AG04449 (cell line): ENCODE measurements at places on chromosomes 7 and 10.

DNA sequence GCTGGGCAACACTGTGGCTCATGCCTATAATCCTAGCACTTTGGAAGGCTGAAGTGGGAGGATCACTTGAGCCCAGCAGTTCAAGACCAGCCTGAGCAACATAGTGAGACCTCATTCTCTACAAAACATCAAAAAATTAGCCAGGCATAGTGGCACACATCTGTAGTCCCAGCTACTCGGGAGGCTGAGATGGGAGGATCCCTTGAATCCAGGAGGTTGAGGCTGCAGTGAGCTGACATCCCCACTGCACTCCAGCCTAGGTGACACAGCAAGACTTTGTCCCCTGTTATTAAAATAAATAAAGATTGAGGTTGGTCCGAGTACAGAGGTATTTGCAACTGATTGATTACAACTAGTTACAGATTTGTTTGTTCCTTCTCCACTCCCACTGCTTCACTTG is 44.1 kb downstream of the SKIDA1 start:
- DNase-seq: no peak

DNA sequence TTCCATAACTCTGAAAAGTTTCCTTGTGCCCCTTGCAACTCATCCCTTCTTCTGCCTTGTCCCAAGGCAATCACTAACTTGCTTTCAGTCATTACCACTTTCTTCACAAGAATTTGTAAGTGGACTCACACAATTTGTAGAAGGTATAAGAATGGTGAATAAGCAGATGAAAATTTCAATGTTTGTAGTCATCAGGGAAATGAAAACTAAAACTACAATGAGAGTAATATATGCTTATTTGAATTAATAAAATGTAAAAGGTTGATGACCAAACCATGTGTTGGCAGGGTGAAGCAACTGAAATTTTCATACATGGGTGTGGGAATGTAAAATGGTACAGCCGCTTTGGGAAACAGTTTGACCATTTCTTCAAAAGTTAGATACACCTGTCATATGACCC is 79.7 kb downstream of the GNAT3 start:
- no peak for DNase-seq

DNA sequence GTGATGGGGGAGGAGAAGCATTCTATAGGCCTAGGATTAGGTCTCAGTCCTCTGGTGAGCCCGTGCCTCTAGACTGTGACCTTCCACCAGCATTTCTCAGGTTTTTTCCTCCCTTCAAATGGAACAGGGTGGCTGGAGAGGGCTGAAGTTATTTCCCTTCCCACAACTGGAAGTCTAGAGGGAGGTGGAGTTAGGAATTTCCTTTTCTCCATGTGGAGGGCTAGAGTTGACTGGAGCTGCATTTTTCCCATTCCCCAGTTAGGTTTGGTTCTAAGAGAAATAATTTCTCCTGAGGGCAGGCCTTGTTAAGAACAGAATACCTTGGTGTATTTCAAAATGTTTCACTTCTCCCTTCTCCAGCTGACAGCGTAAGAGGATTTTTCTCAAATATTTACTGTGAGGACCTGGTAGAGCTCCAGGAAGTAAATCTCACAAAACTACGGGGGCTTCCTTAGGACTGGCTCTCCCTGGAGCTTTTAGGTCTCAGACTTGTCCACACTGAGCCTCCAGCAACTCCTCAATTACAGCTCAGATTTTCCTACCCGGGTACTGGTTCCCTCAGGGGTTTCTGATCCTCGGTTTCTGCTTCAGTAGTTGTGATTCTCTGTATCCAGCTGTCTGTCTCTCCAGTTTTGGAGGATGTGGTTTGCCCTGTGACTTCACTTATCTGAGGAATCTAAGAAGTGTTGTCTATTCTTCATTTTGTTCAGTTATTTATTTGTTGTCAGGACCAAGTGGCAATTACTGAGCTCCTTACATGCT is 6.0 kb upstream of the REEP3 start:
- DNase-seq: peak; percentile 21

DNA sequence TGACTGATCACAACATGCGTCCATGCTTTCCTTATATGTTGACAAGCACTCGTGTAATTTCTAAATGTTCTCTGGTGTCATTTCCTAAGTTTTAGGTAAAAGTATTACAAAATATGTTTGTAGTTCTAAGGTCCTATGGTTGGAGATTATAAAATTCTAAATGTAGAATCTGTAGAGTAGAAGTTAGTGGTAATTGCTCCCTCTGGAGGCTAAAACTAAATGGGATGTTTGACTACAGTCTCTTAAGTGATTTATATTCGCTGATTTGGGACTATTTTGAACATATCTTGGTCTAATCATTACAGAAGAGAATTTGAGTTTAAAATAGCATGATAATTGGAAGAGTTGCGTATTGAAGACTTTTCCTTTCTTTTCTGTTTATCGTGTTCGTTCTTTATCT is 74.1 kb downstream of the ZMYND11 start:
- no peak for DNase-seq

GRCh38 chr7:127918130-127918529 is 113.1 kb downstream of the LRRC4 start:
- no peak for DNase-seq

DNA sequence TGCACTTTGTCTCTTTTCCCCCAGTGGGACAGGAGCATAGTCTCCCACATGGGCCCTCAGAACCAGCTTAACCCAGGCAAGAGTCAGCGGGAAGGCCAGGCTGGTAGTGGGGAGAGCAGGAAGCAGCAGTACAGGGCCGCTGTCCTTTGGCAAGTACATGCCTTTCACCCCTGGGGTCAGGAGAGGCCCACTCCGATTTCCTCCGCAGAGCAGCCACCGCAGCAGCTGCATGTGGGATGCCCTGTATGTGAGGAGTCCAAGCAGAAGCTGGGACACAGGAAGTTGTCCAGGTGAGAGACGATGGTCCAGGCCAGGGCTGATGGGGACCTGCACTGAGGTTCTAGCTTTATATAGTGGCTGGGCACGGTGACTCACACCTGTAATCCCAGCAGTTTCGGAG is 36.7 kb upstream of the GALNTL5 start:
- DNase-seq: no peak

DNA sequence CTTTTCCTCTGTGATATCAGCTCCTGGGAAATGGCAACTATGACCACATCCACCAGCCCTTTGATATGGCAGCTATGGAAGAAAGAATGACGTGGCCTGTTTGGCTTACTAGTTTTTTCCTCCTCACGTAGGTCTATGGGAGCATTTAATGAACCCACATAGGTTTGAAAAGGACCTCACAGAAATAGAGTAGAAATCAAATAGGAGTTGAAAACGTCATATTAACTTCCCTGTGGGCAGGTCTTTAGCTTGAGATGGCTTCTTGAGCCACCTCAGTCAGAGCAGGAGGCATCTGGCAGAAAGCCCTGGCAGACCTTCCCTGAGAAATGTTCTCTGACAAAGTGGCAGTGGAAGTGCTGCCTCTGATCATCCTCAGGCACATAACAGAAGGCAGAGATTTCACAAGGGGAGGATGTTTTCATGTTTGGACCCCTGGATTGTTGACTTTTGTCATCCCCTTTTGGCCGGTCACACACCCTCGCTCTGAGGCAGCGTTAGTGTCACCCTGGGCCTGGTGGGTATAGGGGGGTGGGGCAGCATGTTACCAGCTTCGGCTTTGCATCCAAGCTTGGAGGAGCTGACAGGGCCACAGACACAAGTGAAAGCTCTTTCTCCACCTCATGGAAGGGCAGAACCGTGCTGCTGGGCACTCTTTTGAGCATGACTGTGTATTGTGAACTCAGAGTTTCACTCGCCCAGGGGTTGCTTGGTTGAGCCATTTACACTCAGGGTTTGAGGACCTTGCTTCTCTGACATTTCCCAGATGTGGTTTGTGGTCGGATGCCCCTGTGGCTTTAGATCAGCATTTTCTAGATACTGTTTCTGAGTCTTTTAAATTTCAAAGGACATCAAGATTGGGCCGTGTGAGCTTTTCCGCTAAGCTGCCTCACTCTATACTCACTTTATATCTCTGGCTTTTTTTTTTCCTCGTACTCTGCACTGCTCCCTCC is 184.2 kb downstream of the STK31 start:
- DNase-seq: no peak
